ENCODE measurements at places on chromosomes 12 and 14.

- no peak for DNase-seq
These were observed 118.5 kb downstream of the ANO6 start for GRCh38 chr12:45334396-45334795.

- DNase-seq = no peak
These were observed 807 bp downstream of the B4GALNT3 start for GRCh38 chr12:460261-461230.

DNA sequence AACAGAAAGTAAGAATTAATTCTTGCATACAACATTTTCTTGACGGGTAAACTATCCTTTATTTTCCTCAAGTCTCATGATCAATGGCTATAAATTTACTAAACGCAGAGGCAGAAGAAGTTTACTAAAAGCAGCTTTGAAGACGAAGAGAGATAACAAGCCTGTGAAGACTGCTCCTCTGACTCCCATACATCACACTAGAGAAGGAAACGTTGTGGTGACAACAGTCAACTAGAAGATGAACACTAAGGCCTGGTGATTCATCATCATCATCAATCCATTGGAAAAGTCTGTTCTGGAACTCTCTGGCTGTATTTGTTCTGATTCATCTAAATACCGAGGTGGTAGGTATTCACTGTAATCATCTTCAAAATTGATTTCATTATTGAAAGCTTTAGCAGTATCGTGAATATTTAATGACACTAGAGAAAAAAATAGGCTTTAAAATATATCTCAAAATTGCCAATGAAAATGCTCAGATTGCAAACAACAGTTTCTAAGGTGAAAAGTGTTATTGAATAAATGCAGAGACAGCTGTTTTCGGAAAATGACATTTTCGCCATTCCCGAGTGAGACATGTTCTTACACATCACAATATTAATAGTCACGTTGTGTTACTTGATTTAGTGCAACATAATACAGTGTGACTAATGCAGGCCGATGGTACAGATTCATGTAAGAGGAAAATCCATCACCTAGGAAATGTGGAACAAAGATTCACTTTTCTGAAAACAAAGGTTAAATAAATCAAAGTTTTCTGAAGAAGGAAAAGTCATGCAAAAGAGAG, 260.5 kb downstream of the C12orf50 start:
- DNase-seq = no peak

GRCh38 chr14:87153391-87153790, 839.6 kb downstream of the GALC start:
- no peak for DNase-seq

- DNase-seq = no peak
These were observed 14.6 kb downstream of the SPTB start for GRCh38 chr14:64865109-64865508.

DNA sequence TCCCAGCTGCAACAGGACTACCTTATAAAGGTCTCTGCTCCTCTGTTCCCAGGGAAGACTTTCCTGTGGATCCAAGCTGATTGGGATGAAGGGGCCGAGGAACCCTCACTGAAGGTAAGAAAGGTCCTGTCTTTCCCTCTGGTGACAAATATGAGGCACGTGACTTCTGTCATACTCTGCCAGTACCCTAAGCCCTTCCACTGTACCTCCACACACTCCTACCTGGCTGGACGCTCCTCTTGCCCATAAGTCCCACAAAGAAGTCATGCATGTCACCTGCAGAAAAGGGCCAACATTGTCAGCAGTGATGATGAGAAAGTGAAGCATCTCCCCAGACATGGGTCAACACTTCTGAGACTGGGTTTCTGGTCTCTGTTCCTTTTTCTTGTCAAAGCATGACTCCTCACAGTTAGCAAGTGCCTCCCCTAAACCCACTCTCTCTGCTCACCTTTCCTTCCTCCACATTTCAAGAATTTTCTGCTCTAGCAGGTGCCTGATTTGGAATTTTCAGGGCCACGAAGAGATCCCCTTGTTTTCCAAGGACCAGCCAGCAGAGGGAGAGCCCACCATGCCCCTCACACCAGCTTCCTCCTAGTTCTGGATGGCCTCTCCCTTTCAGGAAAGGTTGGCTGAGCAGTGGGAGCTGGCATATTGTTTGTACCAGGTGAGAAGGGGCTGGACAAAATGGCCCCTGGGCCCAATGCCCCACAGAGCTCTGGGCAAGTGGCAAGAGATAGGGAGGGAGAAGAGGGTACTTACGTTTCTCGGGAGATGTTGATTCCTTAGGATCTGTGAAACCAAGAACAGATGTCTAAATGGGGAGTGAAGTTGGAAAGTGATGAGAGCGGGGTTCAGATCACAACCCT, 3.5 kb downstream of the TAC3 start:
- no peak for DNase-seq

DNA sequence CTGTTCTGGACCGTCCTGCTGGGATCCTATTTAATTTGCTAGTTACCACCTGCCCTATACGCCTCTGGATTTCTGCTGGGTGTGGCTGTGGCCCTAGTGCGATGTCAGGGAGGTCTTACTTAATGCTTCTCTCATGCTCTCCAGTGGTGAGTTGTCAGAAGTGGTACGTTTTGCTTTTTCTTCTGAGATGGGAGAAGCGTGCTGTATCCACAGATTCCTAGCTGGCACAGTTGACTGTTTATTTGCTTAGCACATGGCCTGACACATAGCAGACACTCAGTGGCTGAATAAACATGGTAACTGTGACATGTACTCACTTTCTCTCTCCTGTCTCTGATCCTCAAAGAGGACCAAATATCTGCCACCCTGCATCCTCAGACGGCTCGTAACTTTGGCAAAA, 107.3 kb downstream of the CACNA1C start:
- no peak for DNase-seq

DNA sequence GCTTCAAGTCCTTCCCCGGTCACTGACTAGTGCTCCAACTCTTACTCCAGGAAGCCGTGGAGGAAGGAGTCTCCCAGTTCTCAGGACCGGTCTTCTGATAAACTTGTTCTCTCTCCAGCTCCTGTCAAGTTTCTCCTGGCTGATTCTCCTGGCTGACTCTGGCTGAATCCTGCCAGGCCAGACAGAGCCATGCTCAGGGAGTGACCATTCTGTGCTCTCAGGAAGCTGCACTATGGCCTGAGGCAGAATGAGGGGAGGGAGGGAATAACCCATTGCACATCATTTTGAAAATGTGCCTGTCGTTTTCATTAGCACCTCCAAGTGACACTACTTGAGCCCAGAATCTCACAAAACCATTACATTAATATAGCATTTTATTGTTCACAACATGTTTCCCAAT, 80.8 kb downstream of the IFNG start:
- DNase-seq = no peak

DNA sequence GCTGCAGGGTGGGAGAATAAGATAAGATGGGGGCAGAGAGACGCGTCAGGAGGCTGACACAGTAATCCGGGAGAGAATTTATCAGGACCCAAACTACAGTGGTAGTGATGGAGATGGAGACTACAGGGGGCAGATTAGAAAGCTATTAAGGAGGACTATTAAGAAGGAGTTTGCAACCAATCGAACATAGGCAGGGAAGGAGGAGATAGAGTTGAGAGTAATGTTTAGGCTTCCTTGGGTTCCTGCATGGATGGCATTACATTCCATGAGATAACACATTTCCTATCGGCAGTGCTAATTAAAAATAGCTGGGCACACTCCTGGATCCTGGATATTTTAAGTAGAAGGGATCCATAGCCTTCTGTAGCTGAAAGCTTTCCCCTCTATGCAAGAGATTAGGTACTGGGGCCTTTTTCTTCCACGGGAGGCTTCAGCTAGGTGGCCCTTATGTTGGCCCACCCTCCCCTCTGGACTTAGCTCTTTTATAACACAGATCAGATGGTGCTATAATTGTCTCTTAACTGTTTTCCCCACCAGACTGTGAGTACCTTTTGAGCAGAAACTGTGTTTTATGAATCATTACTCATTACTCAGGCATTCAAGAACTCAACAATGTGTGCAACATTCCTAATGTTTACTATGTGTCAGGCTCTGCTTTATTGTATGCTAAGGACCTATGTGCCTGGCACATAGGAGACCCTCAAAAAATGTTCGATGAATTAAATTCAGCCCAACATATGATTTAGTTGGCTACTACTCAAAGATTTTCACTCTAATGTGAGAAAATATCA, 113.0 kb downstream of the RMST start:
- no peak for DNase-seq

DNA sequence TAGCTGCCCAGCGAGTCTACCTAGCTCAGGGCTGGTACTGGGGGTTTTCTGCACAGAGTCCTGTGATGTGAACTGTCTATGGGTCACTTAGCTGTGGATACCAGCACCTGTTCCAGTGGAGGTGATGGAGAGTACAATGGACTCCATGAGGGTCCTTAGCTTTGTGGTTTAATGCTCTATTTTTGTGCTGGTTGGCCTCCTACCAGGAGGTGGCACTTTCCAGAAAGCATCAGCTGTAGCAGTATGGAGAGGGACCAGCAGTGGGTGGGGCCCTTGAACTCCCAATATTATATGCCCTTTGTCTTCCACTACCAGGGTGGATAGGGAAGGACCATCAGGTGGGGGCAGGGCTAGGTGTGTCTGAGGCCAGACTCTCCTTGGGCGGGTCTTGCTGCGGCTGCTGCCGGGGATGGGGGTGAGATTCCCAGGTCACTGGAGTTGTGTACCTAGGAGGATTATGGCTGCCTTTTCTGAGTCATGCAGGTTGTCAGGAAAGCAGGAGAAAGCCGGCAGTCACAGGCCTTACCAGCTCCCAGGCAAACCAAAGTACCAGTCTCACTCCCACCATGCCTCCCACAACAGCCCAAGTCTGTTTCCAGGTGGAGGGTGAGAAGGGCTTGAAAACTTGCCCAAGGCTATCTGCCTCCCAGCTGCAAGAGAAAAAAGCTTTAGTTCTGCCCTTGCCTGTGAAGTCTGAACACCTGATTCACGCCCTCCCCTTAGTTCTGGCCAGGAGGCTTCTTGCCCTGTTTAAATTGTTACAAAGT, 163.0 kb upstream of the NUDT4 start:
- no peak for DNase-seq

DNA sequence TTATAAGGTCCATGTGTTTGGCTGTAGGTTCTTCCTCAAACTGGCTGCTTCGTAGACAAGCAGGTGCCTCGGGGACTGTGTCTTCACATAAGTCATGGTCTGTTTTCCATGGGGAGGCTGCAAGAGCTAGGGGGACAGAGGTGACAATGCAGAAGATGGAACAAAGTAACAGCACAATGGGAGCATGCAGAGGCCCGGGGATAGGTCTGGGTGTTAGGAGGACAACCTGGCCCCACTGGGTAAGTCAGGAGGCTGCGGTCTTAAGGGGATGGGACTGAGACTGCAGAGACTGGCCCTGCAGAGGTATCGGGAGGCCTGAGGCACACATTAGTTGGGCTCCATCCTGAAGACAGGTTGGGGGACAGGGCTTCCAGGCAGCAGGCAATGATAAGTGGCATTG, 88.9 kb downstream of the NTF3 start:
- no peak for DNase-seq

- DNase-seq = no peak
These were observed 28.7 kb downstream of the LMNTD1 start for GRCh38 chr12:25524366-25524765.

- no peak for DNase-seq
These were observed 38.4 kb downstream of the MLXIP start for GRCh38 chr12:122116707-122117535.

- DNase-seq = no peak
These were observed 223.3 kb downstream of the CCDC91 start for GRCh38 chr12:28413460-28414109.

DNA sequence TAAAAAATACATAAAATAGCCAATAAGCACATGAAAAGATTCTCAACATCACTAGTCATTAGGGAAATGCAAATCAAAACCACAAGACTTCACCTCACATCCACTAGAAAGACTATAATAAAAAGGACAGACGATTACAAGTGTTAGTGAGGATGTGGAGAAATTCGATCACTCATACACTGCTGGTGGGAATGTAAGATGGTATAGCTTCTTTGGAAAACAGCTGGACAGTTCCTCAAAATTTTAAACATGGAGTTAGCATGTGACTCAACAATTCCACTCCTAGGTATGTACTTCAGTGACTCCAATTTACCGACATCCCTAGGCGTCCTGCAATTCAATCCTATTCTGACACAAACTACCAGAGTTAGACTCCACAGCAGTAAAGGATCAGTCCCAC, 13.7 kb downstream of the TRIM9 start:
- no peak for DNase-seq

DNA sequence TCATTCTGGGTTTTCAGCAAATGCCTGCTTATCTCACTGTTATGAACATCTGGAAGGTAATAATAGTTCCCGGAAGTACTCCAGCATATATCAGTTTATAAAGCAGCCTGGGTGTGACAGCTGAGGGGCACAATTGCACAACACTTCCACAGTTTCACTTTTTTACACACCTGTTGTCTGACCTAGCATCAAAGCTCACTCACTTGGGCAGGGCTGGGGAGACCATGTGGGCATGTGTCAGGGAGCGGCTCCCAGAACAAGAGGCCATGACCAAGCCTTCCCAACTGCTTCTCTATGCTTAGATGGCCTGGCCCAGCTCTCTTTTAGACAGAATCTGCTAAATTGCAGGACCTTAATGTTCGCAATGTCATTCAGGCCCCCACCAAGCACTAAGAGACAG, 51.1 kb upstream of the RIC8B start:
- DNase-seq = no peak

DNA sequence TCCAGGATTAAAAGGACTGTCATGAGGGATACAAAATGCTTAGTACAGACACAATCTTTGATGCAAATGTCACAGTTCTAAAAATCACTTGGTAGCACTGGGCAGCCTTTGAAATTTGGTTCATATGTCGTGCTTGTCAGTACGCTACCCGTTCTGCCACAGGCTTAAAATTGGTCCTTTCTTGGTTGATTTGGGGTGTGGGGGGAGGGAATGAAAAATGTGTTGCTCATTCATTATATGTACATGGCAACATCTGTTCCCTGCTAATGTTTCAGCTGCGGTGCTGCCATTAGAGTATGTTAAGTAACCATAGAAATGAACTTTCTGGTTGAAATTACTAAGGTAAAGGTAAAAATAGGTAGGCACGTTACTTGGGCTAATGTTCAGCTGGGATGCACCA, 155.4 kb upstream of the ARHGAP5 start:
- DNase-seq = no peak

DNA sequence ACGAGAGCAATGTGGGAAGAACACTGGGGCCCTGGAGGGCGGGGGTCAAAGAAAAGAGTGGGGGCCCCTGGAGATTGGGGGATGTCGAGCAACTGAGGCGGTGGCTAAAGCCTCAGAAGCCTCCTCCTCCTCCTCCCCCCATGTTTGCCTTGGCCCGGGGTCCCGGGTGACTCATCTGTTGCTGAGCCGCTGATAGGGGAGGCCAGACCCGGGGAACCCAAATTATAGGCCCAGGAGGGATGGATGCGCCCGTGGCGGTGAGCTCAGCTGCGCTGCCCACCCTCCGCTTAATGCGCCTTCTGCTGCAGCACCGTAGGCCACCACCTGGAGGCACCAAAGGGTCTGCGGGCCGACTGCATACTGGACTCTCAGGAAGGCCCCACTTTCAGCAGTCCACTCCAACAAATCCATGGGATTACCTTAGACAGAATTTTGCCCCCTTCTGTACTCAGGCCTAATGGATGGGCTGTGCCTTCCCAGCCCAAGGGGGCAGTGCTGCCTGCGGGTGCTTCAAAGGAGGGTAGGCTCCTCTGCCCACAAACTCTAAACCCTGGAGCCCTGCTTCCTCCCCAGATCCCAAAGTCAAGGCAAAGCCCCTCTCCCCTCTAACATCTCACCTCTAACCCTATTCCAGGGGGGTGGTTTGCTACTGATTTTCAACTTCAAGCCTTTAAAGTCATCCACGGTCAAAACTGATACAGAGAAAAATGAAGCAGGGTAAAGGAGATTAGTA, 2.6 kb upstream of the WNT10B start:
- no peak for DNase-seq

Data from stimulated activated CD4-positive, alpha-beta T cell treated with anti-CD3 and anti-CD28 coated beads, Interleukin-1b, Interleukin-23, amount 100 ng/mL, for 1 hour (primary cell).